ENCODE measurements at places on chromosomes 2 and 18.

GRCh38 chr18:63707816-63708215, 5.1 kb downstream of the SERPINB11 start:
- no peak for DNase-seq

- no peak for DNase-seq
Observed at GRCh38 chr2:190607657-190608357, 41.1 kb upstream of the NAB1 start.

GRCh38 chr2:37934591-37935513, 9.8 kb downstream of the RMDN2 start:
- DNase-seq = no peak

- no peak for DNase-seq
Observed at GRCh38 chr2:70985956-70986355, 7.5 kb downstream of the ANKRD53 start.

GRCh38 chr2:145764631-145765030, 1244.7 kb upstream of the ZEB2 start:
- no peak for DNase-seq

DNA sequence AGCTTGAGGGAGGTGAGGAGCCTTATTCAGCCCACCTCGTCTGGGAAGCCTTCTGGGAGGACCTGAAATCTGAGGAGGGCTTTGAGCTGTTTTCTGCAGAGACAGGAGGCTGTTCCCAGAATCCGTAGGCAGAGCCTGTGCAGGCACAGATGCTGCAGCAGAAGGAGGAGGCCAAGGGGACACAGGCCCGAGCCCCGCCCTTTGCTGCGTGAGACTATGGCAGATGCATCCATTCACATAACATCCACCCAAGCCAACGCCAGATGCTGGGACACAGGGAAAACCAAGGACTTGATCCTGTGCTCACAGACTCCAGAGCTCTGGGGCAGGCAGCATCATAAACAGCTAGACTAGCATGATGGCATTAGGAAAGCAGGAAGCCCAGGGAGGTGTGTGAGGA, 98.2 kb downstream of the KCNF1 start:
- no peak for DNase-seq

GRCh38 chr18:32335228-32335627, 135.5 kb downstream of the GAREM1 start:
- no peak for DNase-seq

DNA sequence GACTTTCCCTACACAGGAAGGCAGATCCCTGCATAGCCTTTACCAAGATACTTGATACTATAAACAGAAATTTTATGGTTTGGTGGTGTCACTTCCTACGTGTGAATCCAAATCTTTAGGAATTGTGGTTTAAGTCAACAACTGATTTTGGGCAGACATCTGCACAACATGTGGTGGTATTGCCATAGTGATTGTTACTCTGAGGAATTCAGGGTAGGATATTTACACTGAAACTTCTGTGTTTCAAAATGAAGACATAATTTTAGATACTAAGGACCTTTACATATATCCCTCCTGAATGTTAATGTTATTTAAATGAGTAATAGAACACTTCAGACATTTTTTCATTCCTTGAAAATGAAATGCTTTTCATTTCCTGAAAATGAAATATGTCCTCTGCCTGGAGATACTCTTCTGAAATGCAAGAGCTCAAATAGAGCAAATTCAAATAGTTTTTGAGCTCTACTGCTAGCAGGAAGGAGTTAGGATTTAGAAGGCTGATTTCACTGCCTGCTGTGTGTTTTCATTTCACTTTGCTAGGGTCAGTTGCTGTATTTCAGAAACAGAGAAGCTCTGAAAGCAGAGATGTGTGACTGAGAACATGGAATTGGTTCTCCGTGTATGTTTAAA, 77.2 kb downstream of the MDH1 start:
- DNase-seq = no peak

GRCh38 chr2:173644146-173644545, 289.5 kb downstream of the CDCA7 start:
- no peak for DNase-seq

DNA sequence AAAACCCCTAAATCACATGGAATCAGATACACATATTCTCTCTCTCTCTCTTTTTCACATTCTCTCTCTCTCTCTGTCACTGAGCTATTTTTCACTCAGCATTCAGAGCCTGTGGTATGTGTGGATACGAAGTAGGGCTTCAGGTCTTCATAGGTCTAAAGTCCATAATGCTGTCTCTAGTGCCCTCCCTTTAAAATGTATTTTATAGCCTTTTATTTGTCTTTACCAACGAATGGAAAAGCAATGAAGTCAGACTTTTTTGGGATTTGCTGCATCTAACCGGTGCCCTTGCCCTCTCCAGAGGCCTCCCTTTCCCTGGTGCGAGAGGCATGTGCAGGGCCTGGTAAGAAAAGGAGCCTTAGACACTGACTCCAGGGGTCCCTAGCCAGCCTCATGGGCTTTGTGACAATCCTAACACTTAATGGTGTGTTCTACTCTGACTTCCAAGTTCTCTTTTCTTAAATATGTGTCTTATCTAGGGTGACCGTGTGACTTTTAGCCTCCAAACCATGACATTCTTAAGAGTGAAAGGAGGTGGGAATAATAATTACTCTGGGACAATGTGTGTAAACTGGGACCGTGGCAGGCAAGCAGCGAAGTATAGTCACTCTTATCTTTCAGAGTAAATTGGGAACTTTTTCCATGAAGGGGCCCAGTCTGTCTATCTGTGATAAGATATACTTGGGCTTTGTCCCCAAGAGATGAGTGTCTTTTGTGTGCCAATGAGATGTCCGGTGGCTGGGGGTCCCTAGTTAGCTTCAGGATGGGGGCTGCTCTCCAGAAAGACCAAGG, 101.1 kb downstream of the B3GNT2 start:
- no peak for DNase-seq

GRCh38 chr18:67433971-67434370, 82.5 kb downstream of the DSEL start:
- no peak for DNase-seq

DNA sequence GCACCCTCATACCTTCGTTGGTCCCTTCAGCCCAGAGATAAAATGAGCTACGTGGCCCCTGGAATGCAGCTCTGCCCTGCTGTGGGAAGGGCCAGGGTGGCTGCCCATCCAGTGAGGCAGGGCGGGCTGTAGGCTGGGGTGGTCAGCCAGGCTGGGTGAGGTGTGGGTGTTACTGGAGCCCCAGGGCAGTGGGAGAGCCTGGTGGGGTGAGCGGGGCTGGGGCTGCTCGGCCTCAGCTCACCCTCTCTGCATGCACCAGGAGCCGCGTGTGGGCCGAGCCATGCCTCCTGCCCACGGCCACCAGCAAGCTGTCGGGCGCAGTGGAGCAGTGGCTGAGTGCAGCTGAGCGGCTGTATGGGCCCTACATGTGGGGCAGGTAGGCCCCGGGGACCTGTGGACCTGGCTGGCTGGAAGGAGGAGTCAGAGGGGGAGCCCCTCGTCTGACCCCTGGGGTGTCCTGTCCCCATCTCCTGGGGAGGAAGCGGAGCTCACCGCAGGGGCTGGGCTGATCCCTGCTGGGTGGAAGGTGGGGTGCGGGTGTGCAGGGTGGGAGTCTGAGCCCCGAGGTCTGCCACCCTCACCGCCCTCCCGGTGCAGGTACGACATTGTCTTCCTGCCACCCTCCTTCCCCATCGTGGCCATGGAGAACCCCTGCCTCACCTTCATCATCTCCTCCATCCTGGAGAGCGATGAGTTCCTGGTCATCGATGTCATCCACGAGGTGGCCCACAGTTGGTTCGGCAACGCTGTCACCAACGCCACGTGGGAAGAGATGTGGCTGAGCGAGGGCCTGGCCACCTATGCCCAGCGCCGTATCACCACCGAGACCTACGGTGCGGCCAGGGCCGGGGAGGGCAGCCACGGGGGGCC, 5.5 kb downstream of the RNPEPL1 start:
- no peak for DNase-seq

- no peak for DNase-seq
Observed at GRCh38 chr2:106184394-106184793, 9.7 kb downstream of the UXS1 start.

- no peak for DNase-seq
Observed at GRCh38 chr18:59032308-59032707, 107.4 kb upstream of the SEC11C start.

DNA sequence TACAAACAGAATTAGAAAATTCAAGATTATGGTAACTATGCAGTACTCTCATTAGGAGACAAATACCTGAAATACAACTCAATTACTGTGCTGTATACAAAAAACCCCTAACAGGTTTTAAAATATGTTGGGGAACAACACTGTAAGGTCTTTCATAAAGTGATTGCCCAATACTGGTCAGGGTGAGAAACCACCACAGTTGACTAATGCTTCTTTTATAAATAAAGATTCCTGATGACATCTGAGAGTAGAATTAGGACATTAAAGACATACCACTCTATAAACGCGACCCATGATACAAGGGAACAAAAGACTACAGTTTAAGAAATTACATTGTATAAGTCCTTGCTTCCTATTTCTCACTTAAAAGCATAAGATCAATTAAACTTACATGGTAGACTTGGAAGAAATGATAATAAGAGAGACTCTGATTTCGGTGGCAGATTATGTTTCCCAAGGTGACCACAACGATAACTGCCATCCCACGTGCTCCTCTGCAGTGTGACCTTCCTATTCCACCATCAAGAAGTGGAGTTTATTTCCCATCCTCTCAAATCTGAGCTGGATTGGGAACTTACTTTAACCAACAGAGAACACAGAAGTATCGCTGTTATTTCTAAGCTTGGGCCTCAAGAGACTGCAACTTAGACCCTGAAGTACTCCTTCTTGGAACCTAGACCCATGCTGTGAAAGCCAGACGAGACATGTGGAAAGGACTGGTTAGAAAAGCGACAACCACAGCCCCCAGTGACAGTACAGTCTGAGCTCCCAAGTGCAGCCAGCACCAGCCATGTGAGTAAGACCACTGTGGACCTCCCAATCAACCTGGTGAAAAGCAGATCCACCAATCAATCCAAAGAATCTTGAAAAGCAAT, 52.3 kb downstream of the ZNF521 start:
- DNase-seq = no peak

DNA sequence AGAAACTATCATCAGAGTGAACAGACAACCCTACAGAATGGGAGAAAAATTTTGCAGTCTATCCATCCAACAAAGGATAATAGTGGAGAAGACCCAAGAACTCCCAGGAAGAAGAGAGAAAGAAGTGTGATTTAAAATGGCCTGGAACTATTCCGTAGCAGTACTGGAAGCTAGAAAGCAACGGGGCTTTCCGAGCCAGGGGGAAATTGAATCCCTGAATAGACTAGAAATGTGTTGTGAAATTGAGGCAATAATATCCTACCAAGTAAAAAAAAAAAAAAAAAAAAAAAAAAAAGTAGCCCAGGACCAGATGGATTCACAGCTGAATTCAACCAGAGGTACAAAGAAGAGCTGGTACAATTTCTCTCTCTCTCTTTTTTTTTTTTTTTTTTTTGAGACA, 69.3 kb downstream of the FARP2 start:
- DNase-seq = no peak

DNA sequence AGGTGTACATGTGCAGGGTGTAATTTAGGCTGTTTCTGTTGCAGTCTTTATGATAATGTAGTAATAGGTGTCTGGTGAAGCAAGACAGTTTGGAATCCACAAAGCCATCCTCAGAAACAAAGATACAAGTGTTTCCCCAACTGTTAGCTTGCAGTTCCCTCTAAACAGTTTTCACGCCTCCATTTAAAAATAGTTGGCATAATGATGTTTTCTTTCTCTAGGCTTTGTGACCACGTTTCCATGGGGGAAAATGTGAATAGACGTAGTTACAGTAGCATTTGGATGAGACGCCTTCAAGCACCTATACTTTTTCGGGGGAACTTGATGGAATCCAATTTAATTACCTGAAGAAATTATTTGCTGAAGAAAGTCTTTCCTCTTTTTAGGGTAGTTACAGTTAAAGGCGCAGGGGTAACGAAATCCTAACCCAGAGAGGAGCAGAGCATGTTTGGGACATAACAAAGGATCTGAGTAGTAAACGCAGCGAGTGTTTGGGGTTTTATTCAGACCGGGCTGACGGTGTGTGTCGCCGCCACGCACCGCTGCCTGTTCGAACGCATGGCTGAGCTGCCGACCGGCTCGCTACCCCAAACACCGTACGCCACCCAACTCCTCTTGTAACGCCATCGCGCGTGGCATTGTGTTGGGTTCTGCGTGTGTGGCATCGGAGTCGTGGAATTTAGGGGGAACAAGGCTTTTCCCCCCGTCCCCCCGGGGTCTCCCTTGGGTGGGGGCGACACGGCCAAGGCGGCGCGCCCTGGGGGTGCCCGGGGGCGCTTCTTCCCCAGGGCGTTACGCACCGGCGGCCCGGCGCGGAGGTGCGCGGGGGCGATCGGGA, 681 bp upstream of the NRP2 start:
- DNase-seq = no peak

Data from stimulated activated CD8-positive, alpha-beta memory T cell treated with anti-CD3 and anti-CD28 coated beads, Interleukin-12 subunit alpha, Interleukin-12 subunit beta, amount 100 ng/mL, for 4 hours (primary cell).